ENCODE measurements at places on chromosomes 11 and 22.

DNA sequence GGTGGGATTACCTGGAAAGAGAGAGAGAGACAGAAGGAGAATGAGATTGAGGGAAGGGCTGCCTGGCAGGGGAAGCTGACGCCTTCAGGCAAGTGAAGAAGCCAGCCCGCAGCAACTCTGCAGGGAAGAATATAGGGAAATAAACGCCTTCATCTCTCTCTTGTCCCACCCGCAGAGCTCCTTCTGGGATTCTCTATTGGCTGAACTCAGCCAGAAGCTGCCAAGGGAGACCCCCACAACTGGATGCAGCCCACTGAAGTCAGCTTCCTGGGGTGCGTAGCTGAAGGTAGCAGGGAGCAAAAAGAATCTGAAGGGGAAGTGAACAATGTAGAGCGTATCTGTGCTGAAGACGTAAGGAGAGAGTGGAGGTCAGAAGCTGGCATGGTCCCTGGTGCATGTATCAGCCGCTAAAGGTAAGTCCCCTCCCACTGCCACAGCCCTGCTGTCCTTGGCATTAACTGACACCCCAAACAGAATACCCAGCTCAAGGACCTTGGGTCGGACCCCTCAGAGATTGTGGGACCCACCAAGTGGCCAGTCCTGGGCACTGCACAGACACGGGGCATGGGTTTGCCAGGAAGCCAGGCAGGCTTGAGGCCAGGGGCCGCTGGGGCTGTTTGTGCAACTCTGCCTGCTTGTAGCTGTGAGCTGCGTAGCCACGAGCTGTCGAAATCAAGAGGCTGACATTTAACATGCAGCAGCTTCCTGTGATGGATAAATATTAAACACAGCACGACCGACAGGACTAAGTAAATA, 469.9 kb downstream of the MN1 start:
- H3K4me1 ChIP-seq, result peaks cover 24% of the 10 kb centered on the region
- no peak overlapping the region for H3K27ac ChIP-seq
- no peak overlapping the region for H3K4me3 ChIP-seq
- no peaks in the 10 kb centered on the region for H3K36me3 ChIP-seq
- no peaks in the 10 kb centered on the region for H3K27me3 ChIP-seq

DNA sequence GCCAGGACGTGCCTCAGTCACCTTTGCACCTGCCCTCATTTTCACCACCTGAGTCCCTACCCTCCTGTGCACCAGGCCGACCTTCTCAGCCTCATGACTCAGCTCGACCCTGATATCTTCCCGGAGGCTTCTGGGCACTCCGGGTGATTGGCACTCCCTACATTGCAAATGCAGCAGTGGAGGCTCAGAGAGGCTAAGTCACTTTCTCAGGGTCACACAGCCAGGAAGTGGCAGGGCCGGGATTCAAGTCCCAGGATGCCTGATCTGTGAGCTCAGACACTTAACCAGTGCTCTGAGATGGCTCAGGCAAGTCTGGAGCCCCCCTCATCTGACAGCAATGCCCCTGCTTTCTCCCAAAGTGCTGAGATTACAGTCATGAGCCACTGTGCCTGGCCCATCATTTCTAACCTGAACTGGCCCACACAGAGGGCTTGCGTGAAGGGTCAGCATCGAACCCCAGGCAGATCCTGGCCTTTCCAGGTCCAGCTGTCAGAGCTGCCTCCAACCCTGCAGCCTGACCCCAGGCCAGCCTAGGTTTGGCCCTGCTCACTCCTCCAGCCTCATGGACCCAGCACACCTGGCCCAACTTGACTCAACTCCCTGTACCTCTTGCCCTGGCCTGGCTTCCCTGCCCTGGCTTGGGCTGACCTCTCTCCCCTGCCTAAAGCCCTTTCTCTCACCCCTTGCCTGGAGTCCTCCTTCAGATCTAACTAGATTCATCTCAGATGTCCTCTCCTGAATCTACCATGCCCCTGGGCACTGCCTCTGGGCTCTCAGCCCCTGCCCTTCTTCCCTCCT, 40.7 kb upstream of the RTL6 start:
- peaks cover 23% of the 10 kb centered on the region for H3K27me3 ChIP-seq
- H3K36me3 ChIP-seq, result no peaks in the 10 kb centered on the region
- no peak overlapping the region for H3K4me3 ChIP-seq
- no peak overlapping the region for H3K27ac ChIP-seq

GRCh38 chr22:23178512-23179254, 1.6 kb upstream of the BCR start:
- peaks cover 29% of the 10 kb centered on the region for H3K4me1 ChIP-seq
- peak overlapping the region; percentile 87 for H3K4me3 ChIP-seq
- peaks cover 16% of the 10 kb centered on the region for H3K27me3 ChIP-seq
- H3K27ac ChIP-seq, result no peak overlapping the region
- H3K36me3 ChIP-seq, result peaks cover 25% of the 10 kb centered on the region
- DNase-seq, result peak; percentile 76

- no peaks in the 10 kb centered on the region for H3K36me3 ChIP-seq
- peaks cover 3% of the 10 kb centered on the region for H3K4me1 ChIP-seq
- no peak for DNase-seq
- no peak overlapping the region for H3K4me3 ChIP-seq
- no peak overlapping the region for H3K27ac ChIP-seq
- H3K27me3 ChIP-seq, result peaks cover 32% of the 10 kb centered on the region
These were observed 416.4 kb downstream of the MIAT start for GRCh38 chr22:27073601-27074425.

DNA sequence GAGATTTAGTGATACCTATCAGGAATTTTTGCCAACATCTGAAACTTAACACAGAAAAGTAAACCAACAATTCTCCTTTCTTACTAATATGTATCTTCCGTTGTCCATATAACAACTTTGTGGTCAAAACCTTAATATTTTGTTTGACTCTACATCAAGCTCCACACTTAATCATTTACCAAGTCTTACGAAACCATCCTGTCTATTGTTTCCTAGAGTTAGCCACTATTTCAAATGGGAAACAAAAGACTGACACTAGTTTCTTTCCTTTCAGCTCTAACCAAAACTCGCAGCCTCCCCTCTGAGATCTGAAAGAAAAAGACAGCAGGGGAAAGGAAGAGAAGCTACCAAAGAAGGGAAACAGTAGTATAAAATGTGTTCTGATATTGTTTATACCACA, 26.5 kb upstream of the PRDM10 start:
- no peak for DNase-seq
- H3K27me3 ChIP-seq, result no peaks in the 10 kb centered on the region
- H3K36me3 ChIP-seq, result no peaks in the 10 kb centered on the region
- H3K4me3 ChIP-seq, result no peak overlapping the region
- no peak overlapping the region for H3K27ac ChIP-seq

DNA sequence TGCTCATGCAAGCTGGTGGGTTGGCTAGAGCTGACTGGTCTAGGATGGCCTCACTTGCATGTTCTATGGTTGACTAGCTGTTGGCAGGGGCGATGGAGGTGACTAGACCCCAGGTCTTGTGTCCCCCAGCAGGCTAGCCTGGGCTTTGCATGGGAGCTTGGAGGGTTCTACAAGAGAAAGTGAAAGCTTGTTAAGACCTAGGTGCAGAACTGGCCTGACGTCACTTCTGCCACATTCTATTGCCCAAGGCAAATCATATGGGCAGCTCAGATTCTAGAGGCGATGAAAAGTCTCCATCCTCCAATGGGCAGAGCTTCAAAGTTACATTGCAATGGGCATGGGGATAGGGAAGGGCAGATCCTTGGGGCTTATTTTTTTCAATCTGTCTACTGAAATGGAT, 170.9 kb downstream of the MIAT start:
- DNase-seq, result no peak
- no peak overlapping the region for H3K4me3 ChIP-seq
- H3K27ac ChIP-seq, result no peak overlapping the region
- H3K36me3 ChIP-seq, result no peaks in the 10 kb centered on the region
- H3K27me3 ChIP-seq, result no peaks in the 10 kb centered on the region

DNA sequence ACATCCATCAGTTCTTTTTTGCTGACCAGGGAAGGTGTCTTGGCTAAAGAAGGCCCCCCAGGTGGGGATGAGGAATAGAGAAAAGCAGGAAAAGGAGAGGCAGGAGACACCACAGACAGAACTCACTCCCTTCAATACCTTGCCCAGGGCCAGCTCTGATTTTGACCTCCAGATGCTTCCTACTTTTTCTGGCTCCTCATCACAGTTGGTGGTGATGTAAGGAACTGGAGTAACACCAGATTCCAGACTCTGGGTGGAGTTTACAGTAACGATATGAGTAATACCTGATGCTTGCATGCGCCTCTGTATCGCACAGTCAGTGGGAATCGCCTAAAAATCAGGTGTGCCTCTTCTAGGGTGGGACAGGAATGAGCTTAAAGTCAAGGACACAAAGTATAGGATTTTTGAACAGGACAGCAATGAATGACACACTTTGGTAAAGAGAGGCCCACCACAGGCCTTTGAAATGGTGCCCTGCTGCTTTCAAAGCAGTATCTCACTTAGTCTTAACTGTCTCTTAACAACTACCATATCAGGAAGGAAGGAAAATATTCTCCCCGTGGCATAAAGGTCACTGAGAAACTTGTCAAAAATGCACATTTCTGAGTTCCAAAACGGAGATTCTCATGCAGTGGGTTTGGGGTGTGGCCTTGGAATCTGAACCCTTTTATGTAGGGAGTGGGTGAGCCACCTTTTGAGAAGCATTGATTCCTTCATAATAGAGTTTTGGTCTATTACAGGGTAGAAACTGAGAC, 140.8 kb downstream of the SNX19 start:
- H3K27me3 ChIP-seq, result no peaks in the 10 kb centered on the region
- H3K4me3 ChIP-seq, result no peak overlapping the region
- H3K4me1 ChIP-seq, result peaks cover 36% of the 10 kb centered on the region
- no peaks in the 10 kb centered on the region for H3K36me3 ChIP-seq
- DNase-seq, result no peak

GRCh38 chr11:62004473-62004872, 37.0 kb upstream of the FTH1 start:
- H3K27ac ChIP-seq, result no peak overlapping the region
- H3K4me1 ChIP-seq, result no peaks in the 10 kb centered on the region
- H3K36me3 ChIP-seq, result peaks cover 1% of the 10 kb centered on the region
- no peak for DNase-seq
- no peak overlapping the region for H3K4me3 ChIP-seq

DNA sequence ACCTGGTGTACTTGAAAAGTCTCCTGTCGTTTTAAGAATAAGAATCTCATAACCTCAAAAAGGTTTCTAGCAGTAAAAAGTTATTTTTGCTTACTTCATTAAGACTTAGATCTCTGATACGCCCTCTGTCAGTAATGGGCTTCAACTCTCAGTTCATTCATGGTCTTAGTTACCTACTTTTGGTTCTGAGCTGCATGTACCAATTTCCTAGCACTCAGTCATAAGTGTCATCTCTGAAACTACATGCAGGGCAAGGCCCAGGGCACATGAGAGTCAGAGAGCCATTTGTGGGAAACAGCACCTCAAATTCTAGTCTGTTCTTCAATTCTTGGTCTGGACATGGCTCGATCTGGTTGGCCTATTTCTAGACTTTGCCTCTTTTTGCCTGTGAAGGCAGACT, 838.4 kb downstream of the FAM181B start:
- no peak overlapping the region for H3K27ac ChIP-seq
- DNase-seq, result no peak
- no peaks in the 10 kb centered on the region for H3K36me3 ChIP-seq

DNA sequence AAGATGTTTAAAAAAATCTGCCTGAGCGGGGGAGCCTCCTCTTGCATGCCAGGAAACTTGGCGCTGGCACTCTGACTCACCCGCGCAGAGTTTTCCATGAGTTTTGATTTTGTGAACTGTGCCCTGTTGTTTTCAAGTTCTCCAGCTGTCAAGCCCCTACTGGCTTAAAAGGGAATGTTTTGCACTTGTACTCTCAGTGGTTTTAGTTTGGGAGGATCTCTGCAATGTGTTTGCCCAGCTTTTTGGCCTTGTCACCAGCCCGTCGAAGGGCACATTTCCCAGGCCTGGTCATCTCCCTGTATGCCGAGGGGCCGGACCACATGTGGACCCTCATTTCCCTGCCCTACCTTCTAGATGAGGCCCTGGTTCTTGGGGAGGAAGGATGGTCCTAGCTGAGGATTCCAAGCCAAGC, 12.2 kb downstream of the MRGPRF start:
- no peaks in the 10 kb centered on the region for H3K27me3 ChIP-seq
- no peak overlapping the region for H3K4me3 ChIP-seq
- H3K4me1 ChIP-seq, result no peaks in the 10 kb centered on the region
- H3K36me3 ChIP-seq, result no peaks in the 10 kb centered on the region

DNA sequence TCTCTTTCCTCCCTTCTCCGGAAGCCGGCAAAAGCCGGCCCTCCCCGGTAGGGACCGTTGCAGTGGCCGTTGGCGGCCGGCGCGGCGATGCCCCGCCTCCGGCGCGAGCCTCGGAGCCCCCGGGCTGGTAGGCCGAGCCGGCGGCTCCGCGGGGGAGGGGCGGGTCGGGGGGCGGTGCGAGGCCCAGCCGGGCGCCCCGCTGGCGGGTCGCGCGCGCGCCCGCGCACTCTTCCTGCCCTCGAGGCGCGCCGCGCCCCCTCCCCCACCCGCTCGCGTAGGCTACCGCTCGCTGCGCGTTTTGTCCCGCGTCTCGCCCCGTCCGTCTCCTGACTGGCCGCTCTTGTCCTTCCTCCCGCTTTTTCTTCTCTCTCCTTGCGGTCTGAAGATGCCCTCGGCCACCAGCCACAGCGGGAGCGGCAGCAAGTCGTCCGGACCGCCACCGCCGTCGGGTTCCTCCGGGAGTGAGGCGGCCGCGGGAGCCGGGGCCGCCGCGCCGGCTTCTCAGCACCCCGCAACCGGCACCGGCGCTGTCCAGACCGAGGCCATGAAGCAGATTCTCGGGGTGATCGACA, 591 bp downstream of the CAPRIN1 start:
- H3K27me3 ChIP-seq, result no peaks in the 10 kb centered on the region
- peaks cover 14% of the 10 kb centered on the region for H3K36me3 ChIP-seq
- peak; percentile 86 for DNase-seq
- H3K4me1 ChIP-seq, result peaks cover 39% of the 10 kb centered on the region
- H3K4me3 ChIP-seq, result peak overlapping the region; percentile 99
- H3K27ac ChIP-seq, result peak overlapping the region; percentile 57

DNA sequence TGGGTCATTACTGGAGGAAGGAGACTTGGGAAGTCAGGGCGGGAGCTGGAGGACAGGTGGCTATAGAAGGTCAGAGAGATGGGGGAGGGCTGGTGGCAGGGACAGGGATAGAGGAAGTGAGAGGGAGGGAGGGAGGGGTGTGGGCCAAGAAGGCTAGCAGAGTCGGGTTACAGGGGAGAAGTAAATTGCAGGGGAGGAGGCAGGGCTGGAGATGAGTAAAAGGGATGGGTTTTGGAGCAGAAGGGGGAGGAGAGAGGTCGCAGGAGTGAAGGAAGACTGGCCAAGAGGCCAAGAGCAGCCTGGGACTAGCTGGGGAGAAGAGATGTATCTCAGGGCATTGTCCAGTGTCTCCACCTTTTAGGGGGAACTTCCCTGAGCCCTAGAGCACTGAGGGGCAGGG, 33.0 kb downstream of the LRRC10B start:
- DNase-seq, result no peak
- H3K4me3 ChIP-seq, result no peak overlapping the region
- peaks cover 14% of the 10 kb centered on the region for H3K27me3 ChIP-seq

- no peak for DNase-seq
- H3K27me3 ChIP-seq, result no peaks in the 10 kb centered on the region
- H3K27ac ChIP-seq, result no peak overlapping the region
- peaks cover 2% of the 10 kb centered on the region for H3K36me3 ChIP-seq
- H3K4me1 ChIP-seq, result peaks cover 38% of the 10 kb centered on the region
These were observed 204.4 kb upstream of the SORL1-AS1 start for GRCh38 chr11:121657146-121657545.
